HuH-7.5 (cell line): ENCODE measurements at places on chromosomes 12 and 14.
A peak's percentile ranks its signal among the peaks of the same experiment; 100 is the strongest.

DNA sequence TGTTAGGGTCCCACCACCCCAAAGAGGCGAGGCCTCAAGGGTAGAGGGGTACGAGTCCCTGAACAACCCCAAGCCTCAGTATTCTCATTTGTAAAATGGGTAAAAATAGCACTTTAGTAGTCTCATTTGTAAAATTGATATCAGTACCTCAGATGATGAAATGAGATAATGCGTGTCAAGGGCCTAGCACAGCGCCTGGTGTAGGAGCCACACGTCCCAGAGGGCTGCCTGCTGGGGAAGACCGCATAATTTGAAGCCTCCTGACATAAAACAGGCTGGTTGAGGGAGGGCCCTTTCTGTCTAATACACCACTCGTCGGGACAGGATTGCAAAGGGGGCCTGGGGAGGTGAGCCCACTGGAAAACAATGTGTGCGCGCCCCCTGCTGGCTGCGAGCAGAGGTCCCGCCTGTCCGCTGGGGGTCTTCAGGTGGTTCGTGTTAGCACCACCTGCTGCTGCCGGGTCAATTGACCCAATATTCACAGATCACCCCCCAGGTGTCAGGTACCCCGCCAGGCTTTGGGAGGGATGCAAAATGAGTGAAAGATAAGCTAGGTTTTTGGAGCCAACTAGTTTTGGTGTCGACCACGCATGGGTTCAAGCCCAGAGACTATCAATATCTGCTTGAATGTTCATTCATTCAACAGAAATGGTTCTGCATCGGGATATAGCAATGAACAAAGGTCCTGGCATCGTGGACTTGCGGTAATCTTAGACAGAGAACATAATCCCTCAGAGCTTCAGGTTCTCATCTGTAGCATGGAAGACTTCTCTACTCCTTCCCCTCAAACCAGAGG lies 24.7 kb upstream of the IRF2BPL start:
- peak; percentile 56 for DNase-seq

GRCh38 chr12:122182887-122183587 lies at the start of gene LRRC43:
TSS of gene LRRC43 (plus strand) at chr12:122183123. CDS start at chr12:122183145, 22 bp downstream.
- no peak for DNase-seq

DNA sequence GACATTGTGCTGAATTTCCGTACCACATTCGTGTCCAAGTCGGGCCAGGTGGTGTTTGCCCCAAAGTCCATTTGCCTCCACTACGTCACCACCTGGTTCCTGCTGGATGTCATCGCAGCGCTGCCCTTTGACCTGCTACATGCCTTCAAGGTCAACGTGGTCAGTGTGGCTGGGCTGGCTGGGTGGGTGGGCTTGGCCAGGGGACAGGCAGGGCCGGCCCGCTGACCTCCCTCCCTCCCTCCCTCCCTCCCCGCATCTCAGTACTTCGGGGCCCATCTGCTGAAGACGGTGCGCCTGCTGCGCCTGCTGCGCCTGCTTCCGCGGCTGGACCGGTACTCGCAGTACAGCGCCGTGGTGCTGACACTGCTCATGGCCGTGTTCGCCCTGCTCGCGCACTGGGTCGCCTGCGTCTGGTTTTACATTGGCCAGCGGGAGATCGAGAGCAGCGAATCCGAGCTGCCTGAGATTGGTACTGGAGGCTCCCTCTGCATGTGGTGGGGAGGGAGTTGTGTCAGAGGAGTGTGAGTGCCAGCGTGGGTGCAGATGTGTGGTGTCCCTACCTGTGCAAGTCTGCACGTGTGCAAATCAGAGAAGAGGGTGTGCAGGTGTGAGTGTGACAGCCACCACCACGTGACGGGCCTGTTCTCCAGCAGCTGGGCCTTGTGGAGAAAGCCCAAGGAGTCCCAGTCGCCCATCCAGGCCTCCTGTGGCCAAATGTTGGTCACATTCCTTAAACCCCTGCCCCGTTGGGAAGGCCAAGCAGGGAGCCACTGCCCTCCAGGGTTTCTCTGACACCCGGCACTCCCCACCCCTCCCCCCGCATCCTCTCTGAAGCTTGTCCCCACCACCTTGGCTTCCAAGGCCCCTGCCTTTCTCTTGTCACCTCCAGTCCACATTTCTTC lies 5.3 kb downstream of the KCNH3 start:
- DNase-seq = no peak

DNA sequence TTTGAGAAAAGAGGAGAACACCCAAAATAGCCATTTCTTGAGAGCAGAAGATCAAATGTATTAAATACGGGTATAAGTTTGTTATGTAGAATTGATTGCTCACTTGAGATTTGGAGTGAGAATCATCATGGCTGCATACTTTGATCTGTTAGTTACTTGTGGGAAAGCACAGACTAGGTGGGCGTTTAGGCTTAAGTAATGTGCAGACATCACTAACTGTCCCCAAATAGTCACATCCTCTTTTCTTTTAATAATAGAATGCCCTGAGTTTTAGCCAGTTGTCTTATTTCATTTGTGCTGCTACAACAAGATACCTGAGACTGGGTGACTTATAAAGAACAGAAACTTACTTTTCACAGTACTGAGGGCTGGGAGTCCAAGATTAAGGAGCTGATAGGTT lies 14.3 kb upstream of the GTF2A1 start:
- no peak for DNase-seq

GRCh38 chr12:15982071-15982470 lies 70.9 kb downstream of the DERA start:
- no peak for DNase-seq

GRCh38 chr14:20350282-20350681 lies 6.8 kb downstream of the PARP2 start:
- DNase-seq = no peak

DNA sequence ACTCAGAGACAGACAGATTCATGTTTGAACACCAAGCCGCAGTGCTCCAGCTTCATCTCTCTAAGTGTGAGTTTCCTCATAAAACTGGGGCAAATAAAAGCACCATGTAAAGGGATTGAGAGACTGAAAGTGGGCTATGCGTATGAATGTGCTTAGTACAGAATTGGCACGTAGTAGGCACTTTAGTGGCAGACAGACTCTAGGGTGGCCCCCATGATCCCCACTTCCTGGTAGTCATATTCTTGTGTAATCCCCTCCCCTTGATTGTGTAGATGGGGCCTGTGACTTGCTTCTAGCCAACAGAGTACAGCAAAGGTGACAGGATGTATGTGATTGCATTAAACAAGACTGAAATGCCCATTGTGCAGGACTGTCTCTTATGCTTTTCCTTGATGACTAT lies 43.0 kb downstream of the DAO start:
- DNase-seq = no peak

DNA sequence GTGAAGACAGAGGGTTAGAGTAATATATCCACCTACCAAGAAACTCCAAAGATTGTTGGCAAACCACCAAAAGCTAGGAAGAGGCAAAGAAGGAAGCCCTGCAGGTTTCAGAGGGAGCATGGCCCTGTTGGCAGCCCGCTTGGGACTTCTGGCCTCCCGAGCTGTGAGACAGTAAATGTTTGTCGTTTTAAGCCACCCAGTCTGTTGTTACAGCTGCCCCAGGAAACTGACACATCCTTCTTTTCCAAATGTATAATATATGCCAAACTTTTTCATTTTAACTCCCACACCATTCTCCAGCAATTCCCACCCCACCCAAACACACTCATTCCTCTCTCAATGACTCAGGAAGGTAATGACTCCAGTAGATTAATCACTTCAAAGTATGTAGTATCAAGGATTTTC lies 74.0 kb downstream of the RPS29 start:
- no peak for DNase-seq

- DNase-seq = peak; percentile 88
Measured at GRCh38 chr12:52036587-52037171, 14.6 kb upstream of the NR4A1 start.

- no peak for DNase-seq
Measured at GRCh38 chr14:44963044-44963528, 1.1 kb downstream of the TOGARAM1 start.

GRCh38 chr14:44880791-44881190 lies 81.0 kb downstream of the KLHL28 start:
- no peak for DNase-seq

- DNase-seq = no peak
Measured at GRCh38 chr12:32125455-32126084, 18.9 kb downstream of the BICD1 start.

DNA sequence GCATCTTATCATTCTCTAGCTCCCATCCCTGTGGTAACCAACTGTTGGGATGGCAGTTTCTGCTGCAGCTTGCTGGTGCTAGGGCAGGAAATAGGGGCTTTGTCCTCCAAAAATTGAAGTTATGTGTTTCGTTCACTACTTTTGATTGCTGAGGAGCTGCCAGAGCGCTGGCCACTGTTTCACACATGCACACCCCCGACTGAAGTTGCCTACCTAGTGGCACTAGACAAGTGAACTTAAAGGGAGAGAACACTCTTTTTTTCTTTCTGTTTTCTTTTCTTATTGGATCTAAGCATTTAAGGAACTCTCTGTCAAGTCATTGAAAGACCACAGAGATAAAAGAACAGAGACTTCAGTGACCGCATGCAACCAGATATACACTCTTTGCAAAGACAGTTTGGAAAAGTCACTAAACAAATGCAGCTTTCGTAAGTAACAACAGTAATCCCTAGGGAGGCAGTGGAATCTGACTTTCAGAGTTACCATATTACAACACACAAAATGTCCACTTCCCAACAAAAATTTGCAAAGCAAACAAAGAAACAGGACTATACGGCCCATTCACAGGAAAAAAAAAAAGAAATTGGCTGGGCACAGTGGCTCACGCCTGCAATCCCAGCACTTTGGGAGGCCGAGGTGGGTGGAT lies 12.0 kb downstream of the TFCP2 start:
- DNase-seq = peak; percentile 50

- no peak for DNase-seq
Measured at GRCh38 chr14:90632451-90632850, 183.8 kb downstream of the TTC7B start.

GRCh38 chr12:101713059-101713682 lies 15.7 kb downstream of the CHPT1 start:
- peak; percentile 19 for DNase-seq

- peak; percentile 26 for DNase-seq
Measured at GRCh38 chr14:57066887-57067513, 201.7 kb downstream of the EXOC5 start.

- peak; percentile 32 for DNase-seq
Measured at GRCh38 chr12:92649511-92650227, 53.1 kb upstream of the PLEKHG7 start.

DNA sequence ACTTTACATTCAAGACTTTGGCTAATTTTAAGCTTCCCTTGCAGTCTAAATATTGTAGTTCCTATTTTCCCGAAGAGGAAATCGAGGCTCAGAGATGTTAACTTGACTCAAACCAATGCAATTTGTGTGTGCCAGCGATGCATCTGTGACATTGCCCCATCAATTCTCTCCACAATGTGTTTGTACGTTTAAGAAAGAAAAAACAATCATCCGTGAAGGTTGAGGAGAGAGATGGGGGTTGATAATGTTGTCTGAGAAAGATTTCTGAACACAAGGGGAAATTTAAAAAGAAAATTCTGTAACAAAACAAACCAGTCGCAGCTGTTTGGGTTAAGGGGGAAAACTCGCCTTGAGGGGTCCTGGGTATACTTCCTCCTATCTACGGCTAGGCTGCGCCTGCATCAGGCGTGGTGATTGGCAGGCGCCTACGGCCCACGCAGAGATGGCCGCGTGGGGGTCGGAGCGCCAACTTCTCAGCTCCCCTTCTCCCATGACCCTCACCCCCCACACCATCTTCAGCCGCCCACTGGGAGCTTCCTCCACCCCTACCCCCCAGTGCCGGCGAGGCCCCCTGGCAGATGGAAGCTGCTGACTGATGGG lies 12.3 kb downstream of the SIX1 start:
- no peak for DNase-seq

DNA sequence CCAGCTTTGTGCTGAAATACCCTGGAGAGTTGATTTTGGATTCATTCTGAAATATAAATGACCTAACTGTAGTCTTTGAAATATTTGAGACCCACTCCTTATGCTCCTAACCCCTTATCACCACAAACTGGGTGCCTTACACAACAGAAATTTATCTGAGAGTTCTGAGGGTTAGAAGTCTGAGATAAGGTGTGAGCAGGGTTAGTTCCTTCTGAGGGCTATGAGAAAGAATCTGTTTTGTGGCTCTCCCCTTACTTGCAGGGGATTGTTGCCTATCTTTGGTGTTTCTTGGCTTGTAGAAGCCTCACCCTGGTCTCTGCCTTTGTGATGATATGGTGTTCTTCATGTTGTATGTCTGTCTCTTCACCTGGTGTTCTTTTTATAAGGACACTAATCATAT lies 91.7 kb downstream of the DERA start:
- no peak for DNase-seq

DNA sequence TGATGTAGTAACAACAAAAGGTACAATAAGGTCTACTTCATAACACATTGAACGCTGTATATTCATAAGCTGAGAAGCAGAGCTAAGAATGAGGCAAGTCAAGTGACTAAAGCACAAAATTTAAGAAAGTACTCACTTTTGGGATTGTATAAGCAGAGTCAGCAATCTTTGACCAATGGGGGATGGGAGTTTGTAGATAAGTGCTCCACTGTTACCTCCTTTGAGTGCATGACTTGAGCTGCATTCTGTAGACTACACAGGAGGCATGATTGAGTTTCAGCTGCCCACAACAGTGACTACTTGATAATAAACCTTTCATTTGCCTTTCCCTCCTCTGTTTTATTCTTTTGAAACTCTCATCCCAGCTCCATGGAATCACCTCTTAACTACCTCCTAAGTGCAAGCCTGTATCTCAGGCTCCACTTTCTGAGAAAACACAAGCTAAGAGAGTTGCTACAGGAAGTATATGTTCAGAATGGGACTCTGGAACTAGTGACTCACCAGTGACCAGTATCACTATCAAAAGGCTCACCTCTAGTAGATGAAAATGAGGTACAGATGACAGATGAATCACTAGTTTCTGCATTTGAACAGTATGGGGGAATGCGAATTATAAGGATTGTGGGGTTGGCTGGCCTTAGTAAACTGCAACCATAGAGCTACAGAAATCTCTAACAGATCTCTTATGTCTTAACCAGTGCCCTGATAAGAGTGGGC lies 49.2 kb downstream of the SLC35F4 start:
- DNase-seq = no peak

- DNase-seq = no peak
Measured at GRCh38 chr12:14153803-14154202, 172.4 kb upstream of the GRIN2B start.

DNA sequence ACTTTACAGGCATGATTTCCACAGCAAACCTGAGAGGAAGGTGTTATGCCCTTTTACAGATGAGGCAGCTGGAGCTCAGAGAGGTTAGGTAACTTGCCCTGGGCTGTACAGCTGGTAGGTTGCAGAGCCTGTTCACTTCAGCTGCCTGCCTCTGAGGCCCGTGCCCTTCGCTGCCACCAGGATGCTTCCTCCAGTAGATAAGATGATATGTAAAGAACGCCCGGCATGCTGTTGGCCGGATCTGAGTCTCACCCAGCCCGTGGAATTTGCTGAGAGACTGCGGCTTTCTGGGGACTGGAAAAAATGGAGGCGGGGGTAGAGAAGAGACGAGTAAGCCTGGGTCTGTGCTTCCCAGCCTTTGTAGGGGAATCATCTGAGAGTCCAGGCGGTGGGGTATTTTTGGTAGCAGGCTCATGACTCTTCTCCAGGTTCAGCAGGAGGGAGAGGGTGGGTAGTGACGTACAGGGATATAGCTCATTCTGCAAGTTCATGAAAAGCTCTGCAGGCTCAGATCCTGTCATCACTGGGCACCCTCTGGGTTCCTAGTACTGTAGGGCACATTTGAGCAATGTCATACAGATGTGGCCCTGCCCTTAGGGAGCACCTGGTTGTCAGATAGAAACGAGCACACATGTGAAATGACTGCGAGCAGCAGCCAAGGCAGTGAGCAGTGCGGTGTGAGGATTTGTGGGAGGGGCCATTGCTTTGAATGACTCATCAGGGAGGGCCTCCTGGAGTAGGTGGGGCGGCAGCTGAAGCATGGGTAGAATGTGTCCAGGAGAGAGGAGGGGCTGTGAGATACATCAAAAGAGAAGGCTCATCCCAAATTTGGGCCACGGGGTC lies 159.4 kb downstream of the TSPAN9 start:
- peak; percentile 52 for DNase-seq
